ENCODE measurements at places on chromosomes 4 and X.
A peak's percentile ranks its signal among the peaks of the same experiment; 100 is the strongest.

DNA sequence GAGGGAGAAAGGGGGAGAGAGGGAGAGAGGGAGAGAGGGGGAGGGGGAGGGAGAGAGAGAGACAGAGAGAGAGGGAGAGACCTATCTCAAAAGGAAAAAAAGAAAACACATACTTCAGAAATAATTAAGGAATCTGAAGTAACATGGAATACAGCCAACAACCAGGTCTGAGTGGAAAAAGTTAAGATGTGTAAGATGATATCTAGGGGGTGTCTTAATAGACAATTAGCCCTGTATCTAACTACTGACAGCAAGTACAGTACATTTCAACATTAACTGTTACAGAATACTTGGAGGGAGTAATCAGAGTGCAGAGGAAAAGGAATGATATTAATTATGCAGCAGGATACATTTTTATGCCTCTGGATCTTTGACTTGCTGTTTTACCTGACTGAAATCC lies 22.4 kb downstream of the NUP54 start:
- DNase-seq = no peak

DNA sequence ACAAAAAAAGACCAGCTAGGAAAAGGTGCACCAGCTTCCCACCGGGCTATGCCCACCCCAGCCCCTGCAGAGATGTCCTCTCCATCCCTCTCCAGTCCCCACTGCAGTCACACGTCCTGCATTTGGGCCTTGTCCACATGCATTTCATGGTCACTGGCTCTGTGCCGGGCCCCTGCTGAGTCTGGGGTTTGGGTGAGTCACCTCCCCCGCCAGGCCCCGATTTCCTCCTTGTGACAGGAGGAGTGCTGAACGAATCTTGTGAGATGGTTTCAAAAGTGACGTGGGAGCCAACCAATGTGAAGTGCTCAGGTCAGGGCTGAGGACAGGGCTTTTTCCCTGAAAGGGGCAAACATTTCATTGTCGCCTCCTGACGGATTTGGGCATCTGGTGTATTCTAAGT lies 7.1 kb downstream of the CPZ start:
- no peak for DNase-seq

DNA sequence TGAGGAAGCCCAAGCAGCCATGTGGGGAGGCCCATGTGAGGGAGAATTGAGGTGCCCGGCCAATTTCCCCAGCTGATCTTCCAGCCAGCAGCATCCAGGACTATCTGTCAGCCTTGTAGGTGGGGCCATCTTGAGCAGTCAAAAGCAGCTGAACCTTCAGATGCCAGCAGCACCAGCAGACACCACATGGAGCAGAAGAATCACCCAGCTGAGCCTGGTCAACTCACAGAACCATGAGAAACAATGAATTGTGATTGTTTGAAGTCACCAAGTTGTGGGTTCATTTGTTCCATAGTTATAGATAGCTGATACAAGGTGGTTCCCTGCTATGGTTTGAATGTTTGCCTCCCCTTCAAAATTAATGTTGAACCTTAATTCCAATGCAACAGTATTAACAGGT lies 85.1 kb upstream of the ATP6AP2 start:
- no peak for DNase-seq

DNA sequence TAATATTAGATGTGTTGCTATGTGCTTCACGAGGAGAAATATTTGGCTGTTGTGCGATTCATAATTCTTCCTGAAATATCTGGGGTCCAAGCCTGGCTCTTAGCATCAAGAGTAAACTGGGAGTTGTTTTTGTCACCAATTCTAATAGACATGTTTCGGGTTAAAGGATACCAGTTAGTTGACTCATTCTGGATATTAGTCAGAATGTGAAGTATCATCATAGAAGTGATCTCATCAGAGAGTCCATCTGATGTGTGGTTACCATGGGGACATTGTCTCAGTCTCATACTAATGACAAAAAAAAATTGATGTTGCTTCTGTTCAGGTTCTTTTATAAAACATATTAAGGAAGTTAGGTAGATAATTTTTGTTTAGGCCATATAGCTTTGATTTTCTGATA lies 57.2 kb upstream of the MTMR1 start:
- peak; percentile 48 for DNase-seq

GRCh38 chr4:101019941-101020401 lies 327.4 kb downstream of the PPP3CA start:
- peak; percentile 84 for DNase-seq

DNA sequence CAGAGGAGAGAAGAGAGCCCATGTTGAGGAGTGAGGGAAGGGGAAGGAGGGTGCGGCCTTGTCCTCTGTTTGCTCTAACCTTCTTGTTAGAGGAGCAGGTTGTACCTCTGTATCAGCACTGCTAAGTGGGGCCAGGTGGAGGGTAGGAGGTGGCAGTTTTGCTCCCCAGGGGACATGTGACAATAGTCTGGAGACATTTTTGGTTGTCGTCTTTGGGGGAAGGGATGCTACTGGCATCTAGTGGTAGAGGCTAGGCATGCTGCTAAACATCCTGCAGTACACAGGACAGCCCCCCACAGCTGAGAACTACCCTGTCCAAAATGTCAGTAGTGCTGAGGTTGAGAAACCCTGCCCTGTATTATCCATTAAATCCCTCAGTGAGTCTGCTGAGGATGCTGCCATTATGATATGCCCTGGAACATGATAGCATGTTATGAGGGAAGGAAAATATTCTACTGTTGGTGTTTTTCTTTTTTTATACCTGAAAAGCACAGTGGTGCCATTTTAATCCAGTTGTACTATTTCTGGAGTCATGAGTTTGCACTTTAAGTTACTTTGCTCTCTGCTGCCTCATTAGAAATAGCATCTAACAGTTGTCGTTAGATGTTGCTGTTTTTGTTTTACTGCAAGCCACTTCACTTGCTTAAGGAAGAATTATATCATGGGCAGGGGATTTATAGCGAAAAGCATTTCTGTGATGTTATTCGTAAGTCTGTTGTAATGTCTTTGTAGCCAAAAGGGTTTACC lies 90.6 kb downstream of the LRP2BP start:
- DNase-seq = peak; percentile 35

GRCh38 chr4:107806196-107806595 lies 18.5 kb upstream of the SGMS2 start:
- no peak for DNase-seq

GRCh38 chr4:4609622-4610334 lies 67.9 kb upstream of the STX18 start:
- no peak for DNase-seq

Measured in CD4-positive, alpha-beta T cell treated with Interleukin-2 at 100 ng/mL for 4 hours (primary cell).